ENCODE measurements at places on chromosomes 3 and 15.

DNA sequence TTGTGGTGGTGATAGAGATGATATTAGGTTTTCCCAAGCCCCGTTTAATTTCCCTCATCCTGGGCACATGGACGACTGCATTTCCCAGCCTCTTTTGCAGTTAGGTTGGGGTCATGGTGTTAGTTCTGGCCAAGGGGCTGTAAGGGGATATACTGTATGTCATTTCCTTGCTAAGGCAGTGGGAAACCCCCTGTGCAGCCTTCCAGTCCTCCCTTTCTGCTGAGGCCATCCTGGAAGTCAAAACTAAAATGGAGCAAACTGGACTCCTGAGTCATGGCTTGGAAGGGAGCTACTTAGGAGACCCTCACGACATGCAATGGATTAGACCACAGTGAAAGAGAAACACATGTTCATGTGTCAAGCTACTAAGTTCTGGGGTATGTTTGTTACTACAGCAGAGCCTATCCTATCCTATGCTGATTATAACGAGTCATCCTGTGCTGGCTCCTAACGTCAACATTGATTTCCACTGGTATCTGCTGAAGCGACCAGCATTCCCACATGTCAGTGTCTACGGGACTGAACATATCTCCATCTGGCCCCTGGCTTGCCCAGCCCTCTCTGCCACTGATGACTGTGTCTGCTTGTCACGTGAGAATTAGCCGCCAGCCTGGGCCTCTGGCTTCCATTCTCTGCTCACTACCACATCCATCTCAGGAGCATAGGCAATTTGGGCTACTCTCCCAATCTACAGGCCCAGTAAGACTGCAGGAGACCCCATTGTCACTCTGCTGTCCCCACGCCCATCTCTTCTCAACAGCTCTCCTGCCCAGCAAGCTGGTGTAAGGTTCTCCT, 85.6 kb upstream of the MEF2A start:
- DNase-seq = no peak

- no peak for DNase-seq
These were observed 43.5 kb upstream of the LRRC3B start for GRCh38 chr3:26579116-26579515.

GRCh38 chr15:100348578-100348977, 6.8 kb upstream of the ADAMTS17 start:
- no peak for DNase-seq

DNA sequence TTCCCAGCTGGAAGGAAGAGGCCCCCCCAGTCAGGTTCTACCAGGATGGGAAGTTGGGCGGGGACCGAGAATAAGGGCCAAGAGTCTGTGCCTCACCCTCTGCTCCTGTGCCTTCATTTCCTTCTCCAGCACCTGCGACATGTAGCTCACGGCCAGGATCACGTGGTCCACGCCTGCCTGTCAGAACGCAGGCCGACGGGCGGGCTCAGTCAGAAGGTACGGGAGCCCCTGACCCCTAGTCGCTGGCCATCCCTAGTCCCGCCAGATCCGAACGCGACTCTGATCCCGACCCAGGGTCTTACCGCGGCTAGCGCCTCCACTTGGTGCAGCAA, 489 bp downstream of the GMPPB start:
- DNase-seq = no peak

GRCh38 chr15:98069256-98069655, 108.8 kb downstream of the ARRDC4 start:
- no peak for DNase-seq

- no peak for DNase-seq
These were observed 27.2 kb upstream of the TNFSF10 start for GRCh38 chr3:172550347-172550943.

DNA sequence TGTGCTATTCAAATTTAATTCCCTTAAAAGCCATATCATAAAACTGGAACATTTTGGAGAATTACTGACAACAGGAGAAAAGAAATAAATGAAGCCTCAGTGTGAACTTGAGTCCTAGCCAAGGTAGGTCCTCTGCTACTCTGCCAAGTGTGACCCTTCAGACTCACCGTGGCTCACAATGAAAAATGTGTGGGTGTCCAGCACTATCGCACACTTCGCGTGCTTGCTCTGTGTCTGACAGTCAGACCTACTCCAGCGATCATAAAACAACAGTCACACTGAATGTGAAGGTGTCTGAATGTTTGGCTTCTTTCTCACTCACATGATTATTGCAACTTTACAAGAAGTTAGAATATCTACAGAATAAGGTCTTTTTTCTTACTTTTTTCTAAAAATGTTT, 65.8 kb upstream of the TRA2B start:
- DNase-seq = no peak

- no peak for DNase-seq
These were observed 15.8 kb upstream of the P2RY12 start for GRCh38 chr3:151400341-151400740.

DNA sequence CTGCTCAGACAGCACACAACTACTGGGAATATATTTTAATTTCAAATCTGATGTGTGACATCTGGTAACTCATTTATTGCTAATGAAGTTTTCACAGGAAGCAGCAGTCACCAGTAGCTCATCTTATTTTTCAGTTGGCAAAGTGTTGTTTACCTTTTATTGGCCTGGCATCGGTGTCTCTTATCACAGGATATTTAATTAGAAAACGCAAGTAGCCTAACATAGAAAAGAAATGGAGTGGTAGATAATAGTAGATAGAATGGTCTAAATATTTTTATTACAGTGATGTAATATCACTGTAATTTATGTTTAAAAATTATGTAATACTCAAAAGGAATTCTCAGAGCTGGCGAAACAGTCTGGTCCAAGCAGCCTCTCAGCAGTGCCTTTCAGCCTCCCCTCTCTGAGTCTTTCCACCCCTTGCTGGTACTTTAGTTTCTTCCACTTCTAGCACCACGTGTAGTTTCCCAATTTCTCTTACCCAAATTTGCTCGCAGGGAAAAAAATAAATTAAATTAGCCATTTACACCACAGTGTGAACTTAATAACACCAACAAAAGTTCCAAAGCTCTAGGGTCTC, 31.9 kb downstream of the AGTR1 start:
- DNase-seq = no peak

GRCh38 chr3:58188173-58188564, 22.6 kb downstream of the DNASE1L3 start:
- no peak for DNase-seq

DNA sequence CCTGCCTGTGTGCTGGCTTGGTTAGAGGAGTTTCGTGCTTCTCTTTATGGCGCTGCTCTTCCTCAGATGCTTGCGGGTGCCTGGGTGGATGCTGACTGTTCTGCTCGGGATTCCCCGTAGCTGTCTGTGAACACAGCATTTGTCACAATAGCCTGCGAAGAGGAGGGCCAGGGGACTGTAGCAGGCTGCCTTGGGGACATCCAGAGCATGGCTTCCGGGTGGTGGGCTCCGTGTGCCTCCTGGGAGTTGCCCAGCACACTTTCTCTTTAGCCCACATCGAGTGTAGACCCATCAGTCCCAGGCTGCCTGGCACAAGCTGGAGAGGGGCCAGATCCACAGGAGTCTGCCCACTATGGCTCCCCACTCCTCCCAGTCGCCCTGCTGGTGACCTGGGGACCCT, 22.4 kb downstream of the LRRK1 start:
- no peak for DNase-seq

GRCh38 chr3:94349310-94349878, 286.5 kb downstream of the NSUN3 start:
- no peak for DNase-seq

GRCh38 chr3:135771760-135772159, 193.8 kb upstream of the PPP2R3A start:
- DNase-seq = no peak

DNA sequence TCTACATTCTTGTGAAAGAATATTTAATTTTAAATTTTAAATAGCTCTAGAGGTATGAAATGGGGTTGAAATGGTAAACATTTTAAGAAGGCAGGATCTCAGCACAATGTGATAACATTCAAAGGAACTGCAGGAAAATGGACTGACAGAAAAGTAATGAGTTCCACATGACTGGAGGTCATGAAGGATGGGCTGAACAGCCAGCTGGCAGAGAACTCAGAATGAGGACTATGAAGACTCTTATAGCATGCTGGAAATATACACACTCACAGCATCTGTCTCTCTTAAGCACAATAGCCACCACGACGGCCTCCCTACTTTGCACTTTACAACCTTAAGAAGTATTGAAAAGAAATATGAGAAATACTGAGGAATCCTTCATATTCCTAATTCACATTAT, 94.7 kb downstream of the TNIK start:
- no peak for DNase-seq

DNA sequence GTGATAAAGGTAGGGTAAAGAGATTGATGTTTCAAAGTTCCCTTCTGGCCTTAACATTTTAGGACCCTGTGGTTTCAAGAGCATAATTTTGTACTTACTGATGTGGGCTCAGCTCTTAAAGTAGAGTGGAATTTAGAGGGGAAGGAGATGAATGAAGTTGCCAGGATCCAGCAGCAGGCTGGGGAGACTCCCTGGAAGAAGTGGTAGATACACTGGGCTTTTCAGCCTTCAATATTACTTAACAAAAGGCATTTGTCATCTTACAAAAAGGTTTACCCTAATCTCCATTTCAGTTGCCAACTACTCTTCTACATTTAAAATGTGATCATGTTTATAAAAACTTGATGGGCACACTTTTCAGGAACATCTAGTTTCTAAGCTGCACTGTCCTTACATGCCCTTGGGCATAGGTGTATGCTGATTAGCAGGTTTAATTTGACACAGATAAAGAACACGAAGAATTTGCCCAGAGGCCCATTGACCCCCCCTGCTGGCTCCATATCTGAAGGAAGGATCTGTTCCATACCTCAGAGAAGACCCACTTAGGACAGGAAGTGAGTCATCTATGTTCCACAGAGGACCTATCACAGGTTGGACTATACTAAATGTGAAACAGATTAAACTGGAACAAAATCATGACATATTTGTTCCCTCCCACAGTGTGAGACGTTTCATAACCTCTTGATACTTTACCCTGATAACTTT, 93.0 kb upstream of the LPP start:
- DNase-seq = no peak

DNA sequence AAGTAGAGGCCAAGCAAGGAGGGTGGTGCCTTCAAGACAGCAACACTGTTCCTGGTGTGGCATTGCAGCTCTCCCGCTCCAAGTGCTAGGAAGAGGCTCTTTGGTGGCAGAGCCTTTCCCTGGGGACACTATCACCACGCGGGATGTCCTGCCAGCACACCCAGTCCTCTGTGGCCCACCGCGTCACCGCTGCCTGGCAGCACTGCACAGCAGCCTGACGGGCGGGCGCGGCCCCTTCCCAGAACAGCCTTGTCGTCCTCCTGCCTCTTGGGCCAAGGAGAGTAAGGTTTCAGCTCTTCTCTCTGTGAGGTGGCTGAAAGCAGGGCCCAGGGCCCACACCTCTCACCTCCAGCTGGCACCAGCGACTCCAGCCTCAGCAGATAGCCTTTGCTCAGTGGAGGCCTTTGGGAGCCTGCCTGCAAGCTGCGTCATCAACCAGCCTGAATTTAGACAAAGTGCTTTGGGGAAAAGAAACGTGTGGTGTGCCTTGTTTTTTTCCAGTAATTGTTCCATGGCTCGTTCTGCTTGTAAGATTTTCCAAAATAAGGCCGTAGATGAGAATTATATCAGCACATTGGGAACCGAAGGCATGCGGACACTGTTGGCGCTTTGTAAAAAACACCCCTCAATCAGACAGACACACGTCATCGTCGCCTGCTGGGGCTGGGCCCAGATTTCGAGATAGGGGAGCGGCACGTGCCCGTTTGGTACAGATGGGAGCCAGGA, 65.0 kb downstream of the AAGAB start:
- no peak for DNase-seq

GRCh38 chr15:66114863-66115425, 138.6 kb downstream of the MEGF11 start:
- DNase-seq = no peak

GRCh38 chr3:81888914-81889557, 127.6 kb upstream of the GBE1 start:
- no peak for DNase-seq

DNA sequence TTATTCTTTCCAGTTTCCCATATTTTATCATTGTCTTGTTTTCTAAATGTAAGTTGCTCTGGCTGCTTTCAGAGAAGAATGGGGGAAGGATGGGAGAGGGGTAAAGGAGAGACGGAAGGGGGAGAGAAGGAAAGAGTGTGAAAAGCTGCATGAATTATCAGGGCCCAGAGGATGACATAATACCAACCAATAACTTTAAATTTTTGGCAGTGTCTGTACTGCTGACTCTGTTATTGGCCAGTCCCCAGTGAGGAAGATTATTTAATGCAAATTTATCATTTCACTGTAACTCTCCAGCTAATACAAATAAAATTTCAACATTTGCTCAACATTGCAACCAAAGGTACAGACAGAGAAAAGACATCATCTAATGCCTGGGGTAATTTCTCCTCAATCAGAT, 551.7 kb upstream of the CFAP20DC start:
- DNase-seq = no peak

DNA sequence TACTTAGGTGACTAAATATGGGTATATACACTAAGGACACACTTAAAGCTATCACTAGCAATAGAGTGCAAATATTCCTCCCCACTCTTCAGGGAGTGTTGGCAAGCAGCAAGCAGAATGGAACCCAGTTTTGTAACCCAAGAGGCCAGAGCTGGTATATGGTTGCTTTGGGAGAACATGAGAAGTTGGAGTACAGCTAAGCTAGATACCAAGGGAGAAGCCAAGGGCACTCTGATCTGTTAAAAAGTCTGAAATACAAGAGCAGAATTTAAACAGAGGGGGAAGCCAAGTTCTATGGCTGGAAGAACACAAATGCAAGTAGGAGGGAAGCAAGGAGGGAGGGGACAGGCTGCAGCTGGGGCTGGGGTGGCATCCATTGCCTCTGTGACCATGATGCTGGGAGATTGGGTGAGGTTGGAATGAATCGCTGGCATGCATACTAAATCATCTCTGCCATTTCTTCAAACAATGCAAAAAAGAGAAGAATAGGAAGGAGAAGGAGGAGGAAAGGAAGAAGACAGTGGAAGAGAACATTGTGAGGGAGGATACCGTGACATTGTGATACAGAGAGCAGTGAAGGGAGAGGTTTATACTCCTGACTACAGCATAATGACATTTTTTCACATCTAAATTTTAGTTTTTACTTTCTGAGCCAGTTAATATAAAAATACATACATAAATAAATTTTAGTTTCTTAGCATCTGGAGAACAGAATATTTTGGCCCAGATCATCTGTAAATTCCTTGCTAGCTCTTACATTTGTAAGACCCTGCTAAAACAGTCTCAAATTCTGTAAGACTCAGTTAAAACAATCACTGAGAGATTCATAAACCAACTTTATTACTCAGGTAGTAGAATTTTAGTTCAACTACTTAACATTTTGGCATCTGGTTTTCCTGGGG, 9.0 kb upstream of the ANXA2 start:
- DNase-seq = no peak

- DNase-seq = no peak
These were observed 51.7 kb upstream of the HES1 start for GRCh38 chr3:194084284-194084683.

DNA sequence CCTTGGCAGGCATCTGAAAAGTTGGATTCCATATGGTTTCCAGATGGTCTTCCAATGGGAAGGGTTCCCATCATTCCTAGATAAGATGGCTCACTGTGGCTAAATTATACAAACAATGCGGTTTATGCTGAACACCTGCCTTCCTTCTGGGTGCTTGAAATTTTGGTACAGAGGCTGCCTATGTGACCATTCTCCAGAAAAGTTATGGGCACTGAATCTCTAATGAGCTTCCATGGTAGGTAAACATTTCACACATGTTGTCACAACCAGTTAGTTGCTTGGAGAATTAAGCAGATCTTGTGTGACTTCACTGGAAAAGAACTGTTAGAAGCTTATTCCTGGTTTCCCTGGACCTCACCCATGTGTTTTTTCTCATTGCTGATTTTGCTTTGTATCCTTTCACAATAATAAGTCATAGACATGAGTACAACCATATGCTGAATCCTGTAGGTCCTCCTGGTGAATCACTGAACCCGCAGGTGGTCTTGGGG, 30.1 kb downstream of the PLOD2 start:
- no peak for DNase-seq

Measured in NCI-H1436 treated with DMSO at 0.1 percent for 48 hours (cell line).